SHP77 treated with DMSO at 0.1 percent for 48 hours (cell line): ENCODE measurements at places on chromosomes 2 and 18.
A peak's percentile ranks its signal among the peaks of the same experiment; 100 is the strongest.

DNA sequence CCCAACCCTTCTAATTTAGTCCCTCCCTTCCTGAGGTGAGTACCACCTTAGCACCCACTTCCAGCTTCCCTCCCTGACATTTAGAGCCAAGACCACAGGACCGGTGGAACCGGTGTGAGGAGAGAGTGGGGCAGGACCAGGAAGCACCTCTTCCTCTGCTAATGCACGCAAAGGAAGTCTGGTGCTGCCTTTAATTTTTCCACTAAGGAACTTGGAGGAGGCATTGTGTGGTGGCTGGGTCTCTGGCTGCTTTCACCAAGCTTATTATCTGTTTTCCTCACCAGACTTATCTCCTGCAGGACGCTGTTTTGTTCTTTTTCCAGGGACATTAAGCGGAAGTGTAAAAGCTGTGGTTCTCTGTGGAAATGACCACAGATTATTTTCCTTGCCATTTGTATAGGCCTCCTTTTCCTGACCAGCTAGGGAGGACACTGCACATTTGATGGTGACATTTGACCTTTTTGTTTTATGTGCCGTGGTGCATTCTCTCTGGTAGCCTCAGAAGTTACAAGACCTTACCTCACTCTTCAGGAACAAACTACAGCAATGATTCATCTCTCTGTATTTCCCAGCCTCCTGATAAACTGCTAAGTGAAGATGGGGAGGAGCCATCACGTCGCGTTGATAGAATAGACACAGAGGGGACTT lies 39.8 kb upstream of the SPTBN1 start:
- no peak for DNase-seq

GRCh38 chr2:193141-193671 lies 70.6 kb downstream of the SH3YL1 start:
- no peak for DNase-seq

DNA sequence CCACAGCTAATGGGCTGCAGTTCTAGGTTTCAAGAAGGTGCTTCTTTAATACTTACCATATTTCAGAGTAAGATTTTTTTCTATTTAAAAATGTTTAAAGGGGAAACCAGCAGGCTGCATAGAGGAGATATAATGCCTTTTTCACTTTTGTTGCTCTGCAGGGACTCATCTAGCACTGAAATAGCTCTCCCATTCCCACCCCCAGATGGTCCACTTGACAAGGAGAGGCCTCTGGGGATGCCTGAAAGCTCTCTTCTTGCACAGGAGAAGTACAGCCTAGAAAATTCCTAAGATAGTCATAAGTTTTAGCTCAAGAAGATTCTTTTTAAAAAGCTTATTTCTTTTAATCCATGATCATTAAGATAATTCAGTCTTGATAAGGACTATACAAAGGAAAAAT lies 126.4 kb downstream of the CDH2 start:
- no peak for DNase-seq

DNA sequence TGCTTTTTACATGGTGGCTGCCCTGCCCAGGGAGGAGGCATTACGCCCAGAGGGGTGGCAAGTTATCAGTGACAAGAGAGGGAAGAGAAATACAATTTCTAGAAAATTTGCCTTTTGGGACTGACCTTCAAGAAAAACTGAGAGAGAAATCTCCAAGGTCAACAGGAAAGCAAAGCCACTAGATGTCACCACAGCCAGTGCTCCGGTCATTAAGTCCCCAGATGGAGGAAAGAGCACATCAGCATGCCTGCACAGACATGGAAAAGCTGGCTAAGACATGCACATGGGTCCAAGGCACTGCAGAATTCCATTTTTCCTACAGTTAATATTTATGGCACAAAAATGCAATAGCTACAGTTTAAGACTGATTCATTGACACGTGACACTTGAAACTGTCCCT lies 21.0 kb downstream of the FHL2 start:
- no peak for DNase-seq

- DNase-seq: no peak
Observed at GRCh38 chr2:2183176-2183575, 147.9 kb downstream of the MYT1L start.

DNA sequence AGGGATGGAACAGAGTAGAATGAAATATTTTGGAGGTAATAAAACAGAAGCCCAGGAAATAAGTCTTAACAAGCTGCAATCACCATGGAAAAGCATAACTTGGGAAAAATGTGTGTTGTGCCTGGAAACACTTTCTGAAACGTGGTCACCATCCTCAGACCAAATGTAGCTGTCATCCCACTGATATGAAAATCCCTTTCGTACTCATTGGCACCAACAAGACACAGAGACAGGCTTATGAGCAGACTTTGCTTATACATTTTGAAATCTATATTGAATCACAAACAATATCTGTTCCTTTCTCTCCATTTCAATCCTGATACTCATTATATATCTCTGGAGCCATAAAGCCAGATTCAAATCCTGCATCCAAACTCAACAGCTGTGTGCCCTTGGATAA lies 28.7 kb downstream of the MREG start:
- DNase-seq: no peak

- peak; percentile 14 for DNase-seq
Observed at GRCh38 chr2:46257476-46257875, 39.7 kb upstream of the EPAS1 start.

DNA sequence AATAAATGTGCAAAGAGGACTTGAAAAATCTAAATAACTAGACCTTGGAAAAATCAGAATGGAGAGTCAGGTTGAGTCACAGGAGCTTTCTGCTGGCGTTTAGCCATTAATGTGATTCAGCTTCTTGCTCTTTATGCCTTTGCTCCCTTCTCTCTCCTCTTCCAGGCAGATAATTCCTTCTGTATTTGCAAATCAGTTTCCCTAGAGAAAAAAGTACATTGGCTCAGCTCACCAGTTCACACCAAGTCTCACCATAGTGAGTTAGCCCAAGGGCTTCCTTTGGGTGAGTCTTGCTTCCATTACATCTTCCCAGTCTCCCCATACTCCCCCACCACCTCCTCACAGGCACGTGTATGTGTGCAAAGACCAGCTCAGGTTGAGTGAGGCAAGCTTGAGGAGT lies 73.6 kb downstream of the CYBRD1 start:
- no peak for DNase-seq

- peak; percentile 72 for DNase-seq
Observed at GRCh38 chr2:43226558-43226954, at the start of gene ZFP36L2. ZFP36L2 (minus strand) TSS chr2:43226606; CDS start chr2:43226315, 291 bp downstream.

DNA sequence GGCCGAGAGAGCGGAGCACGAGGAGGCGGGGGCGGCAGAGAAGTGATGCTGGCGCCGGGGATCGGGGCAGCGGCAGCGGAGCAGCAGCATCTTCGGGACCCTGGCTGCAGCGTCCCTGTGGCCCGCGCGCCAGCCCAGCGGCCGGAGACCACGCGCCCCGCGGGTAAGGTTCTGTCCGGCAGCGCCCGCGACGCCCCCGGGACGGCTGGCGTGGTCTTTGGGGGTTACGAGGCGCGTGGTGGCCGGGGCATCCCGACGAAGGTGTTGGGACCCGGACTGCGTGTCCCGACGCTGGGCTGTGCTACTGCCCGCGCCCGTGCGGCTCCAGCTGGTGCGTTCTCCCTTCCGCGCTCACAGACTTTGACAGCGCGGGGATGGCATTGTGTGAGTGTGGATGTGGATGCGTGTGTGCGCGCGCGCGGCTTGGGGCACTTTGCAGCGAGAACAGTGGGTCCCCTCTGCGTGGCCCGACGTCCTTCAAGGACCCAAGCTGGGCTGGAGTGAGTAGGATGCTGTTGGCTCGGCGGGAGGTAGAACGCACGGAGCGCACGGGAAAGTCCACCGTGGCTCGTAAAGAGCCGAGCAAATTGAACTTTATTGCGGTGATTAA lies 405.0 kb downstream of the XIRP2 start:
- no peak for DNase-seq

DNA sequence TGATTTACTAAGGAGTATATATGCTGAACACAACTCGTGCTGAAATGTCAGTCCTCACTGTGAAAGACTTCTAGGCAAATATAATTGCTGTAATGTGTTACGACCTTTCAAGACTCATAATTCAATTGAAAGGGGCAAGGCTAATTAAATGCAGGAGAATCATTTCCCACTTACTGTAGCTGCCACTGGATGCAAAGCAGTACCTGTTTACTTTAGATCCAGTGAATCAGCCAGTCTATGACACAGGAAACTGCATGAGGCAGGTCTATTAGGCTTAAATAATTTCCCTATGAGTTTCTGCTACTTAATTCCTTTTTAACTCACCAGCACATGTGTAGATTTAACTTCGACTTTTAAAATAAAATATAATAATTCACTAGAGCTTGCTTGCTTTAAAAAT lies 125.6 kb downstream of the CTNNA2 start:
- peak; percentile 12 for DNase-seq

DNA sequence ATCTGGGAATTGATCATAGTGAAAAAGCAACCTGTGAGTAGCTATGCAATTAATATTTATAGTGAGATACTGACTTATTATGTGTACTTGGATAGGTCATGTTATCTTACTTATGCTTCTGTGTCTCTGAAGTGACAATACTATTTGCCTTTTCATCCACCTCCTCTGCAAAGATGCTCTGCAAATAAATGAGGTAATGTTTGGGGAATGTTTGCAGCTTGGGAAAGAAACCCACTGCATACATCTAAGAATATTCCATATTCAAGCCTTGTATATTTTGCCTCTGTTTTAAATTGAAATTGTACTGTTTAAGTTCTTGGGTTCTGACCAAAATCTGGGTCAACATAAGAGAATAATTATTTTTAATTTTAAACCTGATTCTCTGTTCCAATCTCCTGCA lies 217.4 kb upstream of the DTNA start:
- peak; percentile 78 for DNase-seq

GRCh38 chr2:173191601-173192000 lies 116.0 kb downstream of the MAP3K20 start:
- no peak for DNase-seq

DNA sequence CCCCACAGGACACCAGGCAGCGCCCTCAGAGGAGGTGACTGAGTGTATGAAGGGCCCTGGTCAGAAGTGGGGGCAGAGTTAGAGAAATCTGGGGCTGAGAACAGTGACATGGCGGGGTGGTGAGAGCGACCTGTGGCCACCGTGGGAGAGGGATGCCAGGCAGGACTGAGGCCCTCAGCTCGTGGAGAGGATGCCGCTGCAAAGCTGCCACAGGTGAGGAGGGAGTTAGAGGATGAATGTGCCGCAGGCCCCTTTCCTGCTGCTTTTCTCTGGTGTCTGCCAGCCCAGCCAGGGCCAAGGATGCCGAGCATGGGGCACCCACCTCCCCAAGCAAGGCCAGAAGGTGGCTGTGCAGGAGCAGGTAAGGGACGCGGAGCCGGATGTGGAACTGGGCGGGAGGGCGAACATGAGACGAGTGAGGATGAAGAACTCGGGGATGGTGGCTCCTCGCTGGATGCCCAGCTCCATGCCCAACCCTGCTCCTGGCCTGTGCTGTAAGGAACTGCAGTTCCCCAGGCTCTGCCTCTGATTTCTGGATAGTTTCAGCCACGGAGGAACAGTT lies 269.2 kb upstream of the HDAC4 start:
- DNase-seq: no peak

DNA sequence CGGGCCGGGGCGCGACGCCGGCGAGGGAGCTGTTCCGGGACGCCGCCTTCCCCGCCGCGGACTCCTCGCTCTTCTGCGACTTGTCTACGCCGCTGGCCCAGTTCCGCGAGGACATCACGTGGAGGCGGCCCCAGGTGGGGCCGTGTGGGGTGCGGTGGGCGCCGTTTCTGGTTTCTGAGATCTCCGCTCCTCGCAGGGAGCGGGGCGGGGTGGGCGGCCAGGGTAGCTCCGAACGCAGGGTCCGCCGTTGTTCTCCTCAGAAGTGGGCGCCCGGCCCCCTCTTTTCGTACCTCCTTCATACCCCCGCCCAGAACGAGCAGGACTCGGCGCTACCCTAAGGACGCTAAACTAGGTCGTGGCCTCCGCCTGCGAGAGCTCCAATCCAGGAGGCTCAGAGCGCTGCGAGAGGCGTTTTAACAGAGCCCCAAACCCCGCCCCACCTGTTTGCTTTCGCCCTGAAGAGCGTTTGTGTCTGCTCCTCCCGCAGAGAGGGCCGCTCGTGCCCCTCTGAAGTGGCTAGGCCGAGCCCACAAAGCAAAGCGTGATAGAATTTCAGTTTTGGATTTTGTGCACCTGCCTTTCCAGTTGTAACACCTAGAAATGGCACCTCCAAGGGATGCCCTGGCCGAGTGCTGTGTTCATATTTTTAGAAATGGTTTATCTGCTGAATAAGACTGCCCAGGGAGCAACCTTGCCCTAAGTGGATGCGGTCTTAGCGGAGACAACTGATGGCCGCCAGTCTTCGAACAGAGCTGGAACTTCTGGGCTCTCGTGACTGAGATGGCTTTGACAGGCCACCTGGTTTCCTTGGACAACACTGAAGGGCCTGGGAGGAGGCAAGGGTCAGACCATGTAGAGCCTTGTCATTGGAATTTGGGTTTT lies 626 bp downstream of the CAPN10 start:
- peak; percentile 17 for DNase-seq
